ENCODE measurements at places on chromosomes 1 and 21. TPM values are rescaled to one million over a fixed set of nuclear protein-coding genes. Genes with fewer than 3 reads are reported as not detected.

- no peak overlapping the region for H3K27ac ChIP-seq
- H3K27me3 ChIP-seq: no peaks in the 10 kb centered on the region
- no peaks in the 10 kb centered on the region for H3K4me1 ChIP-seq
- peak; percentile 51 for DNase-seq
These were observed 31.1 kb upstream of the HSD3B1 start for GRCh38 chr1:119475866-119476439.

- peaks cover 2% of the 10 kb centered on the region for H3K4me1 ChIP-seq
- peak; percentile 94 for DNase-seq
- peak overlapping the region; percentile 58 for H3K4me3 ChIP-seq
- no peaks in the 10 kb centered on the region for H3K36me3 ChIP-seq
- H3K27ac ChIP-seq: peak overlapping the region; percentile 85
These were observed 64.9 kb upstream of the FCGR2A start for GRCh38 chr1:161440312-161440894.

- no peak for DNase-seq
- H3K4me1 ChIP-seq: peaks cover 12% of the 10 kb centered on the region
- H3K27me3 ChIP-seq: no peaks in the 10 kb centered on the region
These were observed 11.3 kb upstream of the LGR6 start for GRCh38 chr1:202182040-202182877.

DNA sequence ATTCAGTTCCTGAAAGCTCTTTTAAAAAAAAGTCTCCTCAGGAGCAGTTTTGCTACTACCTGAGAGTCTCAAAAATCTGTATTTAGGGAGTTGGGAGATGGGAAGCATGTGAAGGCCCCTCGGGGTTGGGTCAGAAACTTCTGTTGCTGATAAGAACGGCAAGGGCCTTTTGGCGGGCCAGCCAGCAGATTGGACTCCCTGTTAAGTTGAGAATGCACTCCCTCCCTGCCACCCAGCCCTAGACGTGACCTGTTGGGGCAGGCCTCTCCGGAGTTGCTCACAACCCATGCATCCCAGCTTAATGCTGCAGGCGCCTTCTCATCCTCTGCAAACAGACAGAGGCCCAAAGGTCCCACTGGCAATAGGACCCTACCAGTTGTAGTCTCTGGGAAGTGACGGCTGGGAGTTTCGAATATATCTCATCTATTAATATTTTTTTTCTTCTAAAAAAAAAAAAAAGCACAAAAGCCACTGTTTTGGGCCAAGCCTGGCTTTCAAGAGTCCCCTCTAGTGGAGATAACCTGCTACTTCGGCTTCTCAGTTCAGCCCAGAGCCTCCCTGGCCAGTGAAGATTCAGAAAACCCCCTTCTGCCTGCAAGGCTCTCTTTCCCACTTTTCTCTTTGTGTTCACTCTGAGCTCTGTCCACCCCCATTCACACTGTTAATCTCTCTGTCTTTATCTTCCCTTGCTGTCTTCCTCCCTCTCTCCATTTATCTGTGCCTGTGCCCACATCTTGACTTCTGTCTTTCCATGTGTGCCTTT lies 5.3 kb downstream of the PLXNA2 start:
- H3K36me3 ChIP-seq: no peaks in the 10 kb centered on the region
- peak; percentile 43 for DNase-seq
- H3K27ac ChIP-seq: peak overlapping the region; percentile 42
- H3K27me3 ChIP-seq: no peaks in the 10 kb centered on the region
- peak overlapping the region; percentile 4 for H3K4me3 ChIP-seq

- H3K27ac ChIP-seq: no peak overlapping the region
- H3K36me3 ChIP-seq: no peaks in the 10 kb centered on the region
- no peaks in the 10 kb centered on the region for H3K27me3 ChIP-seq
- H3K4me1 ChIP-seq: no peaks in the 10 kb centered on the region
- no peak for DNase-seq
- H3K4me3 ChIP-seq: no peak overlapping the region
These were observed 56.3 kb upstream of the GPR153 start for GRCh38 chr1:6317098-6317760.

GRCh38 chr1:30446508-30446907 lies 276.9 kb downstream of the MATN1 start:
- no peaks in the 10 kb centered on the region for H3K27me3 ChIP-seq
- no peak for DNase-seq
- H3K27ac ChIP-seq: no peak overlapping the region
- H3K4me3 ChIP-seq: no peak overlapping the region
- no peaks in the 10 kb centered on the region for H3K4me1 ChIP-seq

- DNase-seq: no peak
- no peak overlapping the region for H3K4me3 ChIP-seq
- H3K4me1 ChIP-seq: peaks cover 8% of the 10 kb centered on the region
- H3K36me3 ChIP-seq: no peaks in the 10 kb centered on the region
- no peak overlapping the region for H3K27ac ChIP-seq
These were observed 24.1 kb upstream of the MYCL start for GRCh38 chr1:39925721-39926342.

GRCh38 chr1:67611846-67612245 lies 73.2 kb upstream of the GADD45A start:
- H3K4me1 ChIP-seq: no peaks in the 10 kb centered on the region
- no peaks in the 10 kb centered on the region for H3K27me3 ChIP-seq
- no peak overlapping the region for H3K4me3 ChIP-seq

GRCh38 chr1:64505944-64506655 lies 36.2 kb downstream of the CACHD1 start:
- H3K36me3 ChIP-seq: no peaks in the 10 kb centered on the region
- H3K4me1 ChIP-seq: peaks cover 23% of the 10 kb centered on the region
- H3K27ac ChIP-seq: peak overlapping the region; percentile 74

GRCh38 chr1:183593356-183593755 lies 3.1 kb upstream of the NCF2 start:
- peak; percentile 70 for DNase-seq
- H3K4me1 ChIP-seq: peaks cover 10% of the 10 kb centered on the region
- no peaks in the 10 kb centered on the region for H3K36me3 ChIP-seq
- peak overlapping the region; percentile 72 for H3K27ac ChIP-seq

- no peaks in the 10 kb centered on the region for H3K27me3 ChIP-seq
- no peak overlapping the region for H3K4me3 ChIP-seq
- no peak for DNase-seq
- no peaks in the 10 kb centered on the region for H3K4me1 ChIP-seq
These were observed 62.2 kb upstream of the PAX7 start for GRCh38 chr1:18568489-18568888.

- no peak overlapping the region for H3K27ac ChIP-seq
- DNase-seq: no peak
- no peaks in the 10 kb centered on the region for H3K27me3 ChIP-seq
These were observed 63.4 kb downstream of the LBR start for GRCh38 chr1:225364439-225364838.

- no peak overlapping the region for H3K4me3 ChIP-seq
- no peaks in the 10 kb centered on the region for H3K27me3 ChIP-seq
- H3K36me3 ChIP-seq: peaks cover 6% of the 10 kb centered on the region
- peak overlapping the region; percentile 91 for H3K27ac ChIP-seq
These were observed 19.3 kb upstream of the ALDH4A1 start for GRCh38 chr1:18921516-18922251.

- no peak overlapping the region for H3K27ac ChIP-seq
- DNase-seq: no peak
- H3K36me3 ChIP-seq: no peaks in the 10 kb centered on the region
- no peak overlapping the region for H3K4me3 ChIP-seq
- no peaks in the 10 kb centered on the region for H3K27me3 ChIP-seq
These were observed 262.5 kb upstream of the B3GALT2 start for GRCh38 chr1:193448682-193449461.

DNA sequence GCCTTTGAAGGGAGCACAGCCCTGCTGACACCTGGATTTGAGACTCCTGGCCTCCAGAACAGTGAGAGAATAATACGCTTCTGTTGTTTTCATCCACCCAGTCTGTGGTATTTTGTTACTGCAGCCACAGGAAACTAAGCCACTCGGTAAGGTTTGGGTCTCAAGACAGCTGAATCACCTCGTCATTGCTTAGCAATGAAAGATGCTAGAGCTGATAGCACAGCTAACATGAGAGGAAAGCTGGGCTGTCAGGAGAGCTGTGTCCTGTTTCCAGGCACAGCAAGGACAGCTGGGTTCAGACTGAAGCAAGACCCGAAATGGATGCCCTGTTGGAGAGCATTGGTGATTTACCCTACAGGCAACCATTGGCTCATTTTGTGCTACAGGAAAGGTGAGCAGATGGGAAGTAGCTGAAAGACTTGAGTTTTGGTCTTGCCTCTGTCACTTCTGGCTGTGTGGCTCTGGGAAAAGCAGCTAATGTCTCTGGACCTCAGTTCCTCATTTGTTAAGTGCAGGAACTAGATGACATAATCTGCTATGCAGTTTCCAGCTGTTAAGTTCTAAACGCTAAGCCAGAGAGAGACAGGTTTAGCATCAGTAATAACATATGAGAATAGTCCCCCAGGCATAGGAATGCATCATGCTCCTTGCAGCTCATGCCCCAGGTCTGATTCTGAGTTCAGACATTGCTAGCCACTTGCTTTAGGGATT lies 58.0 kb downstream of the CLIC6 start:
- DNase-seq: no peak
- H3K36me3 ChIP-seq: no peaks in the 10 kb centered on the region
- no peaks in the 10 kb centered on the region for H3K27me3 ChIP-seq
- H3K4me1 ChIP-seq: peaks cover 7% of the 10 kb centered on the region

GRCh38 chr1:216210081-216210480 lies 213.2 kb downstream of the USH2A start:
- no peak for DNase-seq
- H3K4me1 ChIP-seq: no peaks in the 10 kb centered on the region
- no peaks in the 10 kb centered on the region for H3K36me3 ChIP-seq
- H3K4me3 ChIP-seq: no peak overlapping the region
- H3K27ac ChIP-seq: no peak overlapping the region
- H3K27me3 ChIP-seq: no peaks in the 10 kb centered on the region

DNA sequence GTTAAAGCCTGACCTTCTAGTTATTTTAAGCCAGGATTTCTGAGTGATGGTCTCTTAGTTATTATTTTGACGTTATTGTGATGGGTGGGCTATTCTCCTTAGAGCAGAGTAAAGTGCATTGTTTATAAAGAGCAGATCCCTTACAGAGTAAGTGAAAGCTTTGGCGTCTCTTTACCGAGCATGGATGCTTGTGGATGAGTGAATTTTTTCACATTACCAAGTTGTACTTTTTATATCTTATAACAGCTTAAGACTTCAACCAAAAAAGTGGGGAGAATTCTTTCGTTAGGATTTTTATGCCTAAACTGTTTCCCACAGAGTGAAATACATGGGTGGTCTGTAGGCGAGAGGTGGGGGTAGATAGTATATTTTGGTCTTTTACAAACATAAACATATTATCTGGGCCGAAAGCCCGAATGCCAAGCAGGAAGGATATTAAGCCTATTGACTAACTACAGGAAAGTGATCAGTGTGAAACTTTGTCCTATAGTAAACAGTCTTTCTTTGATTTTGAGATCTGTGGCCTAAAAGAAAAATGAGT lies 279.1 kb upstream of the C1orf105 start:
- peak overlapping the region; percentile 57 for H3K27ac ChIP-seq
- H3K27me3 ChIP-seq: no peaks in the 10 kb centered on the region
- peaks cover 7% of the 10 kb centered on the region for H3K4me1 ChIP-seq
- no peaks in the 10 kb centered on the region for H3K36me3 ChIP-seq
- no peak overlapping the region for H3K4me3 ChIP-seq

DNA sequence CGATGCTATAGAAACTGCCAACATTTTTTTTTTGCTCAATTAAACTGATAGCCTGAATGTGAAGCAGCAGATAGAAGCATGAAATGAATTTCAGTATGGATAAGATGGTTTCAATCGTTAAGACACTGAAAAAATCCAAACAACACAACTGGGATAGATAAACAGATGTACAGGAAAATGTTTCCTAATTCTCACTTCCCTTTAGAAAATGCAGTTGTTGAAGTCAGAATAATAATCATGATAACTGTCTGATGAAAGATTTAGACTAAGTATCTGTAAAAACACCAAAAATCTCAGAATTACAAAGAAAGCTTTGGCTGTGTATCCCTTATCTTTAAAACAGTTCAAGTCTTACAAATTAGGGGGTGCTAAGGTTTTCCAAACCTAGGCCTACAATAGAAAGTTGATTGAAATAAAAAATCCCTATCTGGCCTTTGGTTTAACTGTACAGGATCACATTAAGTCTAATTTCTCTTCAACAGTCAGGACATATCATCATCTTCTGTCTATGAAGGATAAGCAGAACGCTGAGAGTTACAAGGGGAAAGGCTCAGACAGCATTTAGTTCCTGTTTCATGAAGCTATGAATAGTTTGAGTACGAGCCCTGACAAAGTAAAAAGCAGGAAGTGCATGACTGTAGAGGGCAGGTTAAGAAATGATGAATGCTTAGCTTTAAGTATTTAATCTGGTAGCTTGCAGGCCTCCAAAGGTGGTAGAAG lies 203.2 kb downstream of the APP start:
- H3K36me3 ChIP-seq: peaks cover 8% of the 10 kb centered on the region
- peaks cover 26% of the 10 kb centered on the region for H3K4me1 ChIP-seq
- H3K27me3 ChIP-seq: no peaks in the 10 kb centered on the region
- peak overlapping the region; percentile 59 for H3K27ac ChIP-seq
- H3K4me3 ChIP-seq: no peak overlapping the region
- no peak for DNase-seq

- no peak overlapping the region for H3K27ac ChIP-seq
- H3K36me3 ChIP-seq: no peaks in the 10 kb centered on the region
- DNase-seq: no peak
- H3K4me1 ChIP-seq: no peaks in the 10 kb centered on the region
These were observed 9.8 kb upstream of the PHACTR4 start for GRCh38 chr1:28359592-28360239.

DNA sequence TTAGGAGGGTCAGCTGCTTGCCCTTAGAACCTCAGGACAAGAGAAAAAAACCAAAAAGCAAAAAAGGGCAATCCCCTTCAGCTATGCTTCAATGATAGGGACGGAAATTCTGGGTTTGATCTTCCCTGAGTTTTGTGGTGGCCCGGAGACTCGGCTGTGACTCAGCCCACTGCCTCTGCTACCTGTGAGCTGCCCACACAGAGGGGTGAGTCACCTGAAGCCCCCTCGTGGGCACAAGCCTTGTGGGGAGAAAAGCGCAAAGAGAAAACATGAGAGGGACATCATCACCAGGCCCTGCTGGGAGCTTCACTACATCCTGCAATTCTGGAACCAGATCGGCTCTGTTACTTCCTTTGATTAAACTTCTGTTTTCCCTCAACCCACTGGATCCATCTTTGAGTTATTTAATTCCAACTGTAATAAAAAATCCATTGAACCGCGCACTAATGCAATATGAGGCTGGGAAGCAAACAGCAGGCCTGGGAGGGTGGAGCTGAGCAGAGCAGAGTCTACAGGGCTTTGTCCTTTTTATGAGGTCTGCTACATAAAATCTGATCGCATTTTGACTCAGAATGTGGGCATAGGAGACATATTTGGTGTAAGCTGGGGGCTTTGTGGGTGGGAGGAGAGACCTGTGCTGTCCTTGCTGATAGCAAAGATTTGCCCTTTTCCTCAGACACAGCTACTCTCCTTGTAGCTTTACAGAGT lies 58.7 kb upstream of the STUM start:
- no peaks in the 10 kb centered on the region for H3K36me3 ChIP-seq
- no peaks in the 10 kb centered on the region for H3K27me3 ChIP-seq
- no peak overlapping the region for H3K27ac ChIP-seq
- DNase-seq: no peak
- H3K4me1 ChIP-seq: no peaks in the 10 kb centered on the region
- no peak overlapping the region for H3K4me3 ChIP-seq

C1QC gene
- total RNA-seq: 368 TPM

CFHR3 gene
- 0.17 TPM for total RNA-seq

TMEM52 gene
- total RNA-seq: 0.59 TPM

DENND2C gene
- total RNA-seq: 4.4 TPM

C1orf141 gene
- total RNA-seq: not detected

LDLRAD1 gene
- total RNA-seq: 0.46 TPM

KRTAP12-2 gene
- not detected for total RNA-seq

GATAD2B gene
- 44.0 TPM for total RNA-seq

PSRC1 gene
- 13.2 TPM for total RNA-seq

BACH1 gene
- total RNA-seq: 41.6 TPM

TTC39A gene
- total RNA-seq: 33.0 TPM

PRAMEF12 gene
- not detected for total RNA-seq

Data from upper lobe of left lung (tissue), 6 donors.